ENCODE measurements at places on chromosomes 1 and 21.
A peak's percentile ranks its signal among the peaks of the same experiment; 100 is the strongest.

GRCh38 chr21:43302769-43303168, 124.2 kb downstream of the SIK1 start:
- no peak for DNase-seq

GRCh38 chr1:40768146-40768990, 15.2 kb upstream of the KCNQ4 start:
- DNase-seq: no peak

GRCh38 chr1:109792056-109792831, 28.5 kb upstream of the EPS8L3 start:
- DNase-seq: peak; percentile 60

GRCh38 chr21:38242061-38242460, 14.7 kb upstream of the KCNJ15 start:
- DNase-seq: no peak

- DNase-seq: no peak
Measured at GRCh38 chr1:101022294-101022693, 3.3 kb downstream of the DPH5 start.
